Cerebellar cortex (tissue), 1 donor: ENCODE measurements at places on chromosomes 1 and 21.

DNA sequence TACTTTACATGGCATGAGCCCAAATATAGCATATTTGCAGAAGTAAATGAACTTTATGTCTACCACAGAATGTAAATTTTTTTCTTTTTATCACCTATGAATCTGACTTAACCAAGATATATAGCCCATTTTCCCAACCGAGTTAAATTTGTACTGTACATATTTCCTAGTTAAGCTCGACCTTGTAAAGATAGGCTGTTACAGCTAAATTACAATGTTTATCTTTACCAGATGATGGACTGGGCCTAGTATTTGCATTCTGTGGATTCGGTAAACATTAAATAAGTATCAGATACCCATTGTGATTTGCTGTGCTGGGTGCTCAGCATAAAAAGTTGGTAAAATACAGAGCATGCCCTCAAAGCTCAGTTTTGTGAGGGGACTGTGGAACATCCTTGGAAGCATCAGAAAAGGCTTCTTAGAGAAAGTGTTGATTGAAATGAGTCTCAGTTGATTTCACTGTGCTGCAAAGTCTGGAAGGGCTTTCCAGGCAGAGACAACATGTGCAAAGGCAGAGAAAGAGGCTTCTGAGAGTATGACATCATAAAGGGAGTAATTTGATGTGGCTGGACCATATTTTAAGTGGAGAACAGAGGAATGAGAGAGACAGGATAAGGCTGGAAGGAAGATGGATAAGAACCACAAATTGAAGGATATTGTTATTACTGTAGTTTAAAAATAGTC, 27.4 kb downstream of the MORC3 start:
- DNase-seq: no peak

DNA sequence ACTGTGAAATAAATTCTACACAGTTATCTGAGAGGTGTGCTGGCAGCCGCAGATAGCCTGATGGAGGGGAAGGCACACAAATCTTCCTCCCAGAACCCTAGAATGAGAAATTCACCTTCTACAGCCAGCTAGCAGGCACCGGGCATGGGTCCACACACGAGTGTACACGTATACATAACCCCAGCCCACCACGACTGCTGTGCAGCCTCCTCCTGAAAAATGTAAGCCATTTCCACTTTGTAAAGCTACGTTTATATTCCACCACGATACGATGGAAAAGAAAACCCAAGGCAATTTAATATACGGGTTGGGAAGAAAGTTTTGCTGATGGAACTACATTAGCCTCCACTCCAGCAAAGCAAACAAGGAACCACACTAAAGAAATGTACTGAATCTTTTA, 1.8 kb downstream of the BTG3 start:
- DNase-seq: peak; percentile 7

GRCh38 chr1:100786870-100787269, 67.3 kb downstream of the VCAM1 start:
- no peak for DNase-seq

- no peak for DNase-seq
Observed at GRCh38 chr1:228268881-228269265, 61.0 kb downstream of the OBSCN start.

- no peak for DNase-seq
Observed at GRCh38 chr1:61455400-61455799, 269.5 kb downstream of the TM2D1 start.

- no peak for DNase-seq
Observed at GRCh38 chr1:162367073-162367472, 9.6 kb downstream of the SPATA46 start.

DNA sequence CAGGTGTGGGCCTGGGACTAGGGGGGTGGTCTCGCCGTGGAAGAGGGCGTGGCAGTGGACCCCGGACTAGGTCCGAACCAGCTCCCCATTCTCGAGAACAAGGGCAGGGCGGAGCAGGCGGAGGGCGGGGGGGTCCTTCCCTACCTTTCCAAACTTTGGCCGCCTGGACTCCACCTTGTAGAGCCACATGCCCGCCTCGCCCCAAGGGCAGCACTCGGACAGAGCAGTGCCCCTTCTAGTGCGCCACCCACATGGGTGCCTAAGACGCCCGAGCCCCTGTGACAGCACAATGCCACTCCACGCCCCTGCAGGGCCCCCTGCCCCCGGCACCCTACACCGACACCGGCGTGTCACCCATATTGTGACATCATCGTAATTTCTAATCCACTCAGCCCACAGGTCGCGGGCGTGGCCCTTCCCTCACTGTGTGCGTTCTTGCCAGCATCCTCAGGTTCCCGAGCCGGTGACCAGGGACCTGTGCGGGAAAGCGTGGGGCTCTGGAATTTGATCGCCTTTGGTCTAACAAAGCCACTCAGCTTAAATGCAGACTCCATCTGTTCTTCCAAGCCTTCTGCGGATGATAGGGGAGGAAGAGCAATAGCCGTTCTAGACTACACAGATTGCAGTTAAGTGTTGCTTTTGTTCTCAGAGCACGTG, 553 bp upstream of the STMN1 start:
- DNase-seq: peak; percentile 59

DNA sequence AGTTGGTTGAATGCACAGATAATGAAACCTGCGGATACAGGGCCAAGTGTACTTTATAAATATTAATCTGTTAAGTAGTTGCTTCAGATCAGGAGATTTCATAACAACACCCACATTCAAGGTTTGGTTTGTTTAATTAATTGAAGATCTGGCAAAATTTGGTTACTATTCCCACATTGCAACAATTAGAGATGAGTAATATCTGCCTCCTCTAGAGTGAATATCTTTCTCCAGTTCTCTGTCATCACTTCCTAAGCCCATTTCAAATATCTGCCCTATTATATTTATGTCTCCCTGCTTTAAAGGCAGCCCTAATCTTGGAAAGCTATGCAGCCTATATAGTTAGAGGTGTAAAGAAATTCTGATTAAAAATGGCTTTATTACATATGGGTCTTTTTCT, 61.4 kb downstream of the PPP2R5A start:
- DNase-seq: no peak

DNA sequence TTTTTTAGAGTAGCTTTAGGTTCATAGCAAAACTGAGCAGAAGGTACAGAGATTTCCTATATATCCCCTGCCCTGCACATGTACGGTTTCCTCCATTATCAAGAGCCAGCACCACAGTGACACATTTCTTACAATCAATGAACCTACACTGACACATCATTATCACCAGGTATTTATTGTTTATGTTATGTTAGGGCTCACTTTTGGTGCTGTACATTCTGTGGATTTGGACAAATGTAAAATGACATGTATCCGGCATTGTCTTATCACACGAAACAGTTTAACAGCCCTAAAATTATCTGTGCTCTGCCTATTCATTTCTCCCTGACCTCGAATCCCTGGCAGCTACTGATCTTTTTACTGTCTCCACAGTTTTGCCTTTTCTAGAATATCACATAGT, 93.7 kb upstream of the DPH5 start:
- DNase-seq: no peak

- no peak for DNase-seq
Observed at GRCh38 chr1:43247256-43247921, 22.4 kb upstream of the TMEM125 start.

GRCh38 chr1:225980005-225980836, 18.9 kb downstream of the SDE2 start:
- DNase-seq: no peak

- no peak for DNase-seq
Observed at GRCh38 chr1:11520531-11521233, 41.7 kb downstream of the DISP3 start.

DNA sequence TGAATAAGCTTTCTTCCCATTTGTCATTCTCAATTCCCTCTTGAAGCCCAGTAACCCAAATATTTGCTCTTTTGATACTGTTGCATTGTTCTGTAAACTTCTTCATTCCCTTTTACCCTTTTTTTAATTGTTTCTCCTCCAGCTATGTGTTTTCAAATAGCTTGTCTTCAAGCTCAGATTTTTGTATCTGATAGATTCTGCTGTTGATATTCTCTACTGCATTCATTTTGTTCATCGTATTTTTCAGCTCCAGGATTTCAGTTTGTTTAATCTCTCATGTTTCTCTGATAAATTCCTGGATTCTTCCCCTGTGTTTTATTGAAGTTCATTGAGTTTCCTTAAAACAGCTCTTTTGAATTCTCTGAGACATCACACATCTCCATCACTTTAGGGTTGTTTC, 51.8 kb downstream of the PKN2 start:
- DNase-seq: no peak
